ENCODE measurements at places on chromosomes 1 and 21.

DNA sequence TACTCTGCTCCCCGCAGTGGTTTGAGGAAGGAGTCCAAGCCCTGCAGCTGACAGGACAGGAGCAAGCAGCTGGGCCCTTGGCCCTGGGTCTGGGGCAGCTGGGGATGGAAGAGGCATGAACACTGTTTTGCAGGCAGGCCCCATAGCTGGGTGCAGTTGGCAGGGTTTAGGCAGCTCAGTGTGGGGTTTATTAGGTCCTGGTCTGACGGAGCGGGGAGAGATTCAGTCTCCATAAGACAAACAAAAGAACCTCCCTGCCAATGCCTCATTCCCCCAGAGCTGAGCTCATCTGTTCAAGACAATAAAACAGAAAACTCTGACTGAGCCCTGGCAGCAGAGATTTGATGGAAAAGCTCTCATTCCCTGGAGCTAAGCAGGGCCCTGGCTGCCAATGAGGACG is 37.3 kb downstream of the OLFML2B start:
- DNase-seq = no peak

GRCh38 chr1:22847709-22848108 is 125.0 kb downstream of the LACTBL1 start:
- no peak for DNase-seq

- DNase-seq = no peak
Observed at GRCh38 chr1:151286619-151287340, 4.7 kb downstream of the ZNF687 start.

- no peak for DNase-seq
Observed at GRCh38 chr1:29424266-29424665, 187.9 kb downstream of the PTPRU start.

GRCh38 chr1:234691567-234691966 is 81.6 kb upstream of the IRF2BP2 start:
- DNase-seq = no peak

- no peak for DNase-seq
Observed at GRCh38 chr1:40838980-40839942, 22.9 kb downstream of the CITED4 start.

DNA sequence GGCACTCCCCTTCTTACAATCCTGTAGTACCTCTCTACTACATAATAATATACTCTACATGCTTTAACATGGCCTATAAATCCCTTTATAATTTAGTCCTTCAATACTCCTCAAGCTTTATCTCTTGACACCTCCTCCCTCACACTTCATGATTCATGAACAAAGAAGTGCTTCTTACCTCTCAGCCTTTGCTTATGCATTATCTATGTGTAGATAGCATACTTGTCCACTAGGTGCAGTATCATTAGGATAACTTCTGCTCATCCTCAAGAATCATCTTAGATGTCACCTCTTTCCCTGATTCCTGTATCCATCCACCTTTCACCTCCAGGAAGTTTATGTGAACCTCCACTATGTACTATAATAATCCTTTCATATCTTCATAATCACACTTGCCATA is 74.4 kb downstream of the COL24A1 start:
- DNase-seq = no peak

- DNase-seq = no peak
Observed at GRCh38 chr1:204871405-204872037, 859 bp downstream of the NFASC start.

DNA sequence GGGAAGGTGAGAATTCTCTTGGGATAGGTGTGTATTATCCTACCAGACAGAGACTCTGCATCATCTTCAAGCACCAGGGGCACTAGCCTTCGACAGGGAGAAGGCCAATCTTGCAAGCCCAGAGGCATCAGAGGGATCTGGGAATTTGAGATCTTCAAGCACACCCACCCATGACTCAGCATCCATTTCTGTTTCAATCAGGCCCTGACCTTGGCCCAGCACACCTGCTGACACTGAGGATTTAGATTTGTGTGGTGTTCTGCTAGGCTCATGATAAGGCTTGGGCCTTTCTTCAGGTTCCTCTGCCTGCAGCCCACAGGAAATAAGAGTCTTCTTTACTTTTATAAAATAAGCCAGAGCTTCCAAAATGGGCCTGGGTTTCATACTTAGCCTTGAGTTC is 6.6 kb upstream of the PCP4 start:
- DNase-seq = no peak

Data from NCI-H748 treated with DMSO at 0.1 percent for 48 hours (cell line).